ENCODE measurements at places on chromosomes 3 and 15. TPM values are rescaled to one million over a fixed set of nuclear protein-coding genes. Genes with fewer than 3 reads are reported as not detected.

Gene ECE2
- not detected for total RNA-seq

Gene CLRN1
- total RNA-seq, result not detected

Gene ADAMTSL3
- 0.25 TPM for total RNA-seq

Gene ATP8B4
- total RNA-seq, result 0.63 TPM

Gene TGM5
- total RNA-seq, result not detected

Gene GSK3B
- 28.0 TPM for total RNA-seq

Gene SLC51A
- not detected for total RNA-seq

Gene AZI2
- total RNA-seq, result 46.1 TPM

Gene SPSB4
- 0.14 TPM for total RNA-seq

Measured in A549 treated with GW870086 at 1 μM for 4 hours (cell line).